ENCODE measurements at places on chromosomes 13 and 19. TPM values are rescaled to one million over a fixed set of nuclear protein-coding genes. Genes with fewer than 3 reads are reported as not detected.

DNA sequence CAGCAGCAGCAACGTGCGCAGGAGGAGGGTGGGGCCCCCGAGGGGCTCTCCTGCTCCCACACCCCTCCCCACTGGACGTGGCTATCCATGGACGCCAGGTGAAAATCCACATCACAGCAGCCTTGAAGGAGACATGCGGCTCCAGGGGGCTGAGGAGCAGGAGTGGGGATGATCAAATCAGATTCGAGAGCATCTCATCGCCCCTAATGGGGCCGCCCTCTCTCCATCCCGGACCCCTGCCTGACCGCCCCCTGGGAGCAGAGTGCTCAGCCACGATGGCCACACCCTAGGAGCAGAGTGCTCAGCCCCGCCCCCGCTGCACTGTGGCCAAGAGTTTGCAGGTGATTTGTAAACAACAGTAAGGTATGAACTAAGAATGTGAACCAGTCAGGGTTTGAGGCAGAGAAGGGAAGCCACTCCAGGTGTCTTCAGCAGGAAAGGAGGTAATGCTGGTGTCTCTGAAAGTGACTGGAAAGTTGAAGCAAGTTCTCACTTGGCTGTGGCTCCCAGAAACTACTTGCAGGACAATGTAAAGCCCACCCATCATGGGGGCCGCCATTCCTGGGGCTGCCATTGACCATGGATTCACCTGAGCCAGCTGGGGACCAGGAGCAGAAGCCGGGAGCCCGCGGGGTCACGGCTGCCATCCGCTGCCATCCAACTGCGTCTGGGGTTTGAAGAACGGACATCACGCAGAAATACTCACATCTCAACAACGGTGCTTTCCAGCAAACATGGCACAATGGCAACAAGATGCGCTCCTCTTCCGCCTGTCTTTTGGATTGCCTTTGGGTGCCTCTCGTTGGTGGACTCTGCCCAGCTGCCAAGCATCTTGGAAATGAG lies 71.8 kb downstream of the SPACA7 start:
- DNase-seq = no peak

DNA sequence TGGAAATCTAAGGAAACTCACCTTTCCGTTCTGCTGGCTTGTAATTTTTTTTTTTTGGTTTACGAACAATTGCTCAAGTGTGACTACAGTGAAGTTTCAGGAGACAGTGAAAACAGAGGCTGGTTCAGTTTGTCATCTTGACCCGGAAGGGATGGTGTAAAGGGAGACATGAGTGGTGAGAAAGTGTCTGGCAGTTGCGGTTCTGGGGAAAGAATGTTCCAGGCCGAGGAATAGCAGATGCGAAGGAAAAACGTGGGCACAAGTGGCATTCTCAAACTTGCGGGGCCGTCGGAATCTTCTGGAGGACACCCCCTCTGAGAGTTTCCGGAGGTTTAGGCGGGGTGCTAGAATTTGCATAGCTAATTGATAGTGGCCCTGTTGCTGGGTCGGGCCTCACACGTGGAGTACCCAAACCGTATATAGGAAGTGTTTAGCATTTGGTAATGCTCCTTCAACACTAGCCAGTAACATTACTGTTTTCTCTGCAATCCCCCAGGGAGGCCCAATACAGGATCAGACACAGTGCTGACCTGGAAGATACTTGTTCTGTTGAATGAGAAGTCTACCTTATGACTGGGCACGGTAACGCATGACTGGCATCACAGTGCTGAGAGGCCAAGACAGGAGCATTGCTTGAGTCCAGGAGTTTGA lies 2.8 kb upstream of the TNFSF9 start:
- no peak for DNase-seq

GRIK5 gene
- 19.0 TPM for polyA plus RNA-seq

- DNase-seq = no peak
Measured at GRCh38 chr13:40477623-40478608, 188.5 kb downstream of the FOXO1 start.

DNA sequence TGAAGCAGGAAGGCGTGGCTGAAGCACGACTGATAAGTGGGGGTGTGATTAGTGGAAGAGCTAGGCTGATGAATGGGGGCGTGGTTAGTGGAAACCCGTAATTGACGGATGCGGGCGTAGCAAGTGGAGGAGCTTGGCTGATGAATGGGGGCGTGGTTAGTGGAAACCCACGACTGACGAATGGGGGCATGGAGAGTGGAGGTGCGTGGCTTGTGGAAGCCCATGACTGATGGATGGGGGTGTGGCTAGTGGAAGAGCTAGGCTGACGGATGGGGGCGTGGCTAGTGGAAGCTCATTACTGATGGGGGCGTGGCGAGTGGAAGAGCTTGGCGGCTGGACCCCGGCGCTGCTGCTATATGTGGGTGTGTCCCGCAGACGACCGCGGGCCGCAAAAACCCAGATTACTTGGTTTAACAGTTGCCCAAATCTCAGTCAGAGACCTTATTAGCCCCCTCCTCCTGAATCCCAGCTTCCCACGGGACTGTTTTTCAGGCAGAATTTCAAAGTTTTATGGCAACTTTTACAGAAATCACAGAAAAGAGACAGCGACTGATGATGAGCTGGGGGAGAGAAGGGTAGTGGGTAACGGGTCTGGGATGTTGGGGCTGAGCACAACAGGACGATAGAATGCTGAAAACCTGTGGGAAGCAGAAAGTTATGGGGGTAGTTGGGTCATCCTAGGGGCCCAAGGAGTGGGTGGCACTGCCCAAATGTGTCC lies 9.0 kb upstream of the MEIS3 start:
- peak; percentile 68 for DNase-seq

- DNase-seq = no peak
Measured at GRCh38 chr13:113620036-113620796, 35.7 kb downstream of the TFDP1 start.

GRCh38 chr19:21314676-21315075 lies 14.5 kb downstream of the ZNF708 start:
- DNase-seq = no peak

DNA sequence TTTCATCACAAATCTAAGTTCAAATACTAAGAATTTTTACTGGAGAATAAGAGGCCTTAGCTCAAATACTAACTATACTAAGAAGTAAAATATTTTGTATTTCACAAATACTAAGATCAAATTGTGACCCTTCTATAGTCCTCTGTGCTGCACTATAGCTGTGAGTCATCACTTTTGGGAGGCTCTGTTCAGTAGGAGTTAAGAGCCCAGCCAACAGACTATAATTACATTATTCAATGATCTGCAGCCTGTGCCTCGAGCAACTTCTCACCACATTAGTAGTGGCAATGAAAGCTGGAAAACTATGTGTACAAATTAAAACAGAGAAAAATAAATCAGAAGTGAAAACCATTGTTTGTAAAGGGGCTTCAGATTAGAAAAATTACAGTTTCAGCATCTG lies 147.3 kb upstream of the GPC6 start:
- no peak for DNase-seq

- DNase-seq = no peak
Measured at GRCh38 chr13:99496184-99497142, 4.8 kb upstream of the TM9SF2 start.

SSC5D gene
- polyA plus RNA-seq = 1.5 TPM

DNA sequence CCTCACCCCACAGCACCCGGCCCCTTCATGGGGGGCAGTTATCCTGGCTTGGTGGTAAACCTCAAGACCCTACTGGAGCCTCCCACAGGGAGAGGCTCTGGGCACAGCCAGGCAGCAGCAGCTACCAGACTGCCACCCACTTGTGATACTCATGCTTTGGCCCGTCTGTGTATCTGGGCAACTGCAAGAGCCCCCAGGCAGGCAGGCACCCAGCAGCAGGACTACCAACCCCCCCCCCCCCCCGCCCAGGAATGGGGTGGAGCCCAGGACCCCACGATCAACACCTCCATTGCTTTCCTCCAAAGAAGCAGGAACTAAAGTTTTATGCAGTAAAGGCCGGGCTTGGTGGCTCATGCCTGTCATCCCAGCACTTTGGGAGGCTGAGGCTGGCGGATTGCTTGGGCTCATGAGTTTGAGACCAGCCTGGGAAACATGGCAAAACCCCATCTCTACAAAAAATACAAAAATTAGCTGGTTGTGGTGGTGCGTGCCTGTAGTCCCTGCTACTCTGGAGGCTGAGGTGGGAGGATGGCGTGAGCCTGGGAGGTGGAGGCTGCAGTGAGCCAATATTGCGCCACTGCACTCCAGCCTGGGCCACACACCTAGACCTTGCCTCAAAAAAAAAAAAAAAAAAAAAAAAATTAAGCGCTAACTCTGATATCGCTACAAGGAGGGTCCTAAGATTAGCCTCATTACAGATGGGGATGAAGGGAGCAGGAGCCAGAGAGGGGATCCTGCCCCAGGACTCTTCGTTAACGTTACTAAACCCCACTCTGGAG lies 1.1 kb upstream of the LYL1 start:
- DNase-seq = no peak

DNA sequence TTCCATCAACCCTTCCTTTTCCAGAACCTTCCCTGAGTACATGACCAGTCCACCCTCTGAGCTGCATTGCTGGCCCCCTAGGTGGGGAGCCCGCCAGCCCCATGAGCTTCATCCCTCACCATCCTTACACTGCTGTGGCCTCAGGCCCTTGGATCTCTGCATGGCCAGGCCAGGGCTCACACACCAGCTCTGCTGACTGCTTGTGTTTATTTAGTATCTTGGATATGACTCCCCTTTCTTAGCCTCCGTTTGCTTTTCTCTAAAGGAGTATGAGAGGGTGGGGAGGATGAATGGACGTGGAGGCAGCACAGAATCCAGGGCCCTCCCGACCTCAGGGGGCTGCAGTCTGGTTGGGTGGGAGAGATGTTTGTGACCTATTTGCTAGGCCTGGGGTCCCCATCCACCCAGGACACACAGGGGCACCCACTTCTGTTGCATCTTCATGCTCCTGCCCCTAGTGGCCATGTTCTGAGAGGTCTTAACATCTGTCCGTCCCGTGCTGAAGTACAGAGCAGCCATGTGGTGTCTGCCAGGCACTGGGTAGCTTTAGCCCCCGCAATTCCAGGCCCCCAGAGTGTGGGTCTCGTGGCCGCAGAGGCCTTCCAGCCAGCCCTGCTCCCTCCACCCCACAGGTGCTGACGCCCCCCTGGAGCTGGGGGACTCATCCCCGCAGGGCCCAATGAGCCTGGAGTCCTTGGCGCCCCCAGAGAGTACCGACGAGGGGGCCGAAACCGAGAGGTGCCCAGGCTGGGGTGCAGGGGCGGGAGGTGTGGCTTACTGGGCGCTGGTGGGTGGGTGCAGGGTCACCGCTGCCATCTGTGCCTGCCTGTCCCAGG lies 13.0 kb downstream of the ARHGEF1 start:
- no peak for DNase-seq

DNA sequence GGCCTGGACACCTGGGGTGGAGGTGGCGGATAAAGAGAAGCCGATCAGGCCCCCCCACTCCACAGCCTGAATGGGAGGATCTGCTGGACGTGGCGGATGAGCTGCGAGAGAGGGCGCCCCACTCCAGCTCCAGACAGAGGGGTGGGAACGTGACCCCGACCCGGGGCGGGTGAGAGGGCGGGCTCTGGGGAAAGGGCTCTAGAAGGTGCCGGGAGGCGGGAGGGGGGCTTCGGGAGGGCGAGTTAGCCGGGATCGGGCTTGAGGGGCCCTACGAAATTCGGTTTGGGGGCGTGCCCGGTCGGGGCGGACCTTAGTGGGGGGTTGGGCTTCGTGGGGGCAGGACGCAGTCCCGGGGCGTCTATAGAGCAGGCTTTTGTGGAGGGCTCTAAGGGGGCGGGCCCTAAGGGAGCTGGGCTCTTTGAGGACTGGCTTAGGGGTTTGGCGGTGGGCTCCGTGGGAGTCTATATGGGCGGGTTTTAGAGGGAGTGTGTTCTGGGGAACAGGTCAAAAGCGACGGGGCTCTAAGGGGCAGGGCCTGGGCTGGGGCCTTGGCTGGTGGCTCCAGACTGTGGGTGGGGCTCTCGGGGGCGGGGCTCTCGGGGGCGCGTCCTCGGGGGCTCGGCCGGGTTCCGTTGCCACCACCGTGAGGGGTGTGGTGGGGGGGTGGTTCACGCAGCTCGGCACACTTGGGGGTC lies 4.1 kb upstream of the NANOS3 start:
- DNase-seq = no peak

OVOL3 gene
- not detected for polyA plus RNA-seq

DNA sequence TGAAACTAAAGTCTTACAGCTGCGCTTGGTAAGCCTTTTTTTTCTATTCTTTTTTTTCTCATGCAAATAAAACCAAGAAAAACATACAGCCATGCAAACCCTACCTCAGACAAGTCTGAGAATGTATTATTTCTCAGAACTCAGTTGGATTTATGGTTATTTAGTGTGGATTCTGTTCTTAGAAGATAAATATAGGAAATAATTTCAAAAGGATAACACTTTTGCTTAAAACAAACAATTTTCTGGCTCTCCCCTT lies 40.7 kb upstream of the TNFSF11 start:
- no peak for DNase-seq

- no peak for DNase-seq
Measured at GRCh38 chr13:48594096-48594815, 59.5 kb upstream of the CYSLTR2 start.

ZNF837 gene
- 3.3 TPM for polyA plus RNA-seq

SIGLEC9 gene
- polyA plus RNA-seq = 1.5 TPM

CEACAM5 gene
- 0.23 TPM for polyA plus RNA-seq

KLF5 gene
- polyA plus RNA-seq = 33.6 TPM

DNA sequence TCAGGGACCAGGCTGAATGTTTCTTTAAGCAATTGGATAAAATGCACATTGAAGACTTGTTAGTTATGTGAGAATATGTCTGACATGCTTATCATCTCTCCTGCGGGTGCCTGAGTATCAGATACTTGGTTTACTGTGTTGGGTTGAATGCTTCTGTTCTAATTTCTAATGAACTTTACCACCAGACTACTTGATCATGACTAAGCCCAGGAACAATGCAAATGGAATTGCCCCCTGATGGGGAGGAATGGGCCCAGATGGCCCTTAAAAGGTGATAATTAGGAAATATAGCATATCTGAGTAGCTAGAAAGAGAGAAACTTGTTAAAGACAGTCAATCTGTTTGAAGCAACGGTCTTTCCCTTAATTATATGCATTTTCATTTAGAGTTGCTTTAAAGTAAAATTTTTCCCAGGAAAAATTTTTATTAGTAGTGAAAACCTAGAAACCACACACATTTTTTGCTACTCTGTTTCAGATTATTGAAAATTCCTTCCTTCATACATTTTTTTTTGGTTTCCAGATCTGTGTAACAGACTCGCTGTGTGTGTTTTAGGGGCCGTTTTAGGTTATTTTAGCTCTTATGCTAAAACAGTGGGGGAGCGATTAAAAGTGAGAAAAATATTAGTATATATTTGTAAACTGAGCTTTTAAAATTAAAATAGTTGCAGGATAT lies 186.6 kb downstream of the TM9SF2 start:
- DNase-seq = no peak

DNA sequence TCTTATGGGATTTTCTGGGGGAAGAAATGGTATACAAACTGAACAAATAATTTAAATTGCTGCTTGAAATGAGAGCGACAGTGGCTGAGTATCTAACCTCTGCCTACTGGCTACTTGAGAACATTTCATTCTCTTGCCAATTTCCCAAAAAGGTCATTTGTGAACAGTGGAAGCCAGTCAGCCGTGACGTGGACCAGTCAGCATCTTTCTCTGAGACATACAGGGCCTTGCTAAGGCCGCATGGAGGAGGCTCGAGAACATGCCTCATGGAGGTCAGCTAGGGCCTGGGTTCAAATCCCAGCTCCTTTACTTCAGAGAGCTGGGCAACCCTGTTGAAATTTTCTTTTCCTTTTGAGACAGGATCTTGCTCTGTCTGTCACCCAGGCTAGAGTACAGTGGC lies 20.3 kb downstream of the ZC3H4 start:
- no peak for DNase-seq

GRCh38 chr19:10655457-10656312 lies 1.5 kb downstream of the ILF3 start:
- no peak for DNase-seq

- no peak for DNase-seq
Measured at GRCh38 chr19:8835446-8835845, 3.3 kb downstream of the MBD3L1 start.

GRCh38 chr13:30038884-30039283 lies 188.5 kb upstream of the UBL3 start:
- DNase-seq = no peak
